ENCODE measurements at places on chromosomes 5 and 9. TPM values are rescaled to one million over a fixed set of nuclear protein-coding genes. Genes with fewer than 3 reads are reported as not detected.

- DNase-seq, result peak; percentile 81
Measured at GRCh38 chr9:96420468-96421219, 2.5 kb upstream of the ZNF367 start.

GRCh38 chr5:22238047-22238446 is 615.1 kb downstream of the CDH12 start:
- no peak for DNase-seq

DNA sequence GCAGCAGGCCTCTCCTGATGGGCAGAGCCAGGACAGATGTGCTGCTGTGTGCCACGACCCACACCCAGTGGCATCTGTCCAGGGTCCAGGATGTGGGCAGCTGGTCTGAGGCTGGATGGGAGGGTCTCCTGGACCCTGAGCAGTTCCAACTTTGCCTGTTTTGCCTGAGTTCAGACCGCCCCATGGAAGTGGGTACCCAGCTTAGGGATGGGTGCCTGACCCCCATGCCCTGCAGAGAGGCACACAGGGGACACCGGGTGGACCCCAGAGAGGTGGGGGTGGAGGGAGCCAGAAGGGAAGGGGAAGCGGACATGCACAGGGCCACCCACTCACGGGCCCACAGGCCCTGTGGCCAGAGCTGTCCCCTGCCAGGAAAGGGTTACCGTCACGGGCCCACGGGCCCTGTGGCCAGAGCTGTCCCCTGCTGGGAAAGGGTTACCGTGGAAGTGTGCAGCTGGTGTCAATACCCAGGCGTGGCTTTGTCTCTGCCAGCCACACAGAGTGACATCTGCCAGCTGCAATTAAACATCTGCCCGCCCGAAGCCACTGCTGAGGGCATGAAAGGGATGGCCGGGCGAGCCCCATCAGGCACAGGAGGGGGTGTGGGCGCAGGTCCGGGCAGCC is 50.0 kb downstream of the NACC2 start:
- DNase-seq, result no peak

Gene ANGPTL2
- total RNA-seq, result not detected

Gene NAIP
- total RNA-seq, result 8.5 TPM

DNA sequence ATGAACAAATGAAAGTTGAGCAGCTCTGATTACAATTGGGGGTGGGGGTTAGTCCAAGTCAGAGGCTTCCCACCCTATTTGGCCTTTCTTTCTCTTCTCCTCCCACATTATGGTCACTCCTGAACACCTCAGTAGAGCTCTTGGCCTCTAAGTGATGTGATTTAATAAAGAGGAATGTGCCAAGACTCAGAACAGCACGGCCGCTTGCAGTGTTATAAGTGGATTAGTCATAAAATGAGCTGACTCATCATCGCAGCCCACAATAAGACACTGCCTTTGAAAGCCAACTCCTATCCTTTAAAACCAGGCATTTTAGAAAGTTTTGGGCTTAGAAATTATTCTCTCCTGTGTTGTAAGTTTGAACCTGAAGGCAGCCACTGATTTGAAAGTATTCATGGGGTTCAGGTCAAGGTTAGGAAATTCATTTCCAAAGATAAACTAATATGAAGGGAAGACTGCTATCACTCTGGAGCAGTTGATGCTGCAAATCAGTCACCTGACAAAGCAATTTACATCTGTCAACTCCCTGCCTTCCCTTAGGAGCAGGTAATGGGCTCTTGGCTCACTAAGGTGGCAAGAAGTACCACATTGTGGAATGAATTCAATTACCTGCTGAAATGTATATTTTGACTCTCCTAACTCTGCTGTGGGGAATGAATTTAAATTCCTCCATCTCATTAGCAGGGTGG is 283.6 kb upstream of the NMUR2 start:
- DNase-seq, result peak; percentile 24

GRCh38 chr5:169599451-169599850 is 15.9 kb downstream of the SPDL1 start:
- no peak for DNase-seq

All from NCI-H460 (cell line).